ENCODE measurements at places on chromosomes 1 and 21.

DNA sequence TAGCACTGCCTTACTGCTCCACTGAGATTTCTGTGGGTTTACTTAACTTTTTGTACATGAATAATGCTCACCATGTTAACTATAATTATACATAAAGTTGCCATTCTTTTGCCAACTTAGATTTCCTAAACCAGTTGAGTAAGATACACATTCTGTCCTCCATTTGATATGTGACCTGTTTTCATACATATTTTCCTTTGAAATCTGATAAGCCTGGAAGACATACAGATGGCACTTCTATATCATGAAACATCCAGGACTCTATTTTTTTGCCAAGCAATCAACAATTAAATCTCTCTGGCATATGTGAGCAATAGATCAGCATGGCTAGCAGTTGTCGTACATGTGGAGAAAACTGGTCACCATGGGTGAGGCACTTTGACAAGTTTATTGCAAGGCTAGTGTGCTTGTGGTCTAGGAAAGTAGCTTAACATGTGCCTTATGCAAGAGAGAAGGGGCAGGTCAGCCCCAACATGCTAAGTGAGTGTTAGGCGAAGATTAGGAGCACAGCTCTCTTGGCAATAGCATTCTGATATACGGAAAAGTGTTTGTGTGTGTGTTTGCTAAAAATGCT is 14.2 kb downstream of the PRRX1 start:
- DNase-seq: no peak

GRCh38 chr1:21874328-21874727 is 62.3 kb downstream of the LDLRAD2 start:
- no peak for DNase-seq

DNA sequence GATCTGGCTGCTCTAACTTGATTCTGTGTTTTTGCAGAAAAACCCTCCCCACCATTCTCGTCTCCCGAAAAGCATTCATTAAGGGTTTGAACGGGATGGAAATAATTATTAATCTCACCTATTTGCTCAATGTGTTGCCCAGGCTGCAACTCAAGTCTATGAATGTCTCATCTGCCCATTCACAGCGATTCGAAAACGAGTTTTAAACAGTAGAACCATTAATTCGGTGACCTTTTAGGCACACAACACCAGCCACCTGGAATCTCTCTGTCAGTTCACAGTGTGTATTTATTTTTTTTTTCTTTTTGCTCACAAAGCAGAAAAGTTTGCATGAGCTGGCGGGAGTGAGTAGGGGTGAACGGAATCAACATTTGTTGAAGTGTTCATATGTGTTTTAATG is 764.7 kb upstream of the TPTE start:
- DNase-seq: no peak

DNA sequence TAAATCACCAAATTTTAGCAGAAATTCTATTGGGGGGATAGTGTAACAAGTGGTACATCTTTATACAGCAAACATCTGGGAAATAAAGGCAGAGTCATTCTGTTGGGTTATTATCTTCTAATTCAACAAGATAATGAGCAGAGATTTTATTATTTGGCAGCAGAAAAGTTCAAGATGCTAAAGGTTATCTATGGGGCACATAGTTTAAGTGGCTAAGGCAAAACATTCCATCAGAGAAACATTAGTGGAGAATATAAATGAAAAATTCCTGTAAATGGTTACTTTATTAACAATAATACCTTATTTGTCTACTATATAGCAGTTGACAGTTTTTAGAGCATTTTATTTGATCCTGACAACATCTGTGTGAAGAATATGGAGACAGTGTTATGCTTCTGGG is 815.7 kb downstream of the NCAM2 start:
- DNase-seq: no peak

DNA sequence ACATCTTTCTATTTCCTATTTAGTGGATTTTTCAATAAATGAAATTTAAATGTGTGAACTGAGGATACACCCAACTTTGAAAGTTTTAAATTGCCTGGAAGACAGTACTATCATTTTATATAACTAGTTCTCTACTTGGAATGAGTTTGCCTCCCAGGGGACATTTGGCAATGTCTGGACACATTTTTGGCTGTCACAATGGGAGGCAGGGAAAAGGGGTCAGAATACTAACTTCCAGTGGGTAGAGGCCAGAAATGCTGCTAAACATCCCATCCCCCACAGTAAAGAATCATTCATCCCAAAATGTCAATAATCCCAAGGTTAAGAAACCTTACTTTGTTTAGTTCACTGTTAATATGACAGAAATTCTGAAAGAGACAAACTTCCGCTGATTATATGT is 13.2 kb upstream of the NRAS start:
- DNase-seq: no peak
